ENCODE measurements at places on chromosomes 3 and 15.
A peak's percentile ranks its signal among the peaks of the same experiment; 100 is the strongest.

GRCh38 chr3:108133048-108133369, 42.2 kb upstream of the CD47 start:
- ATAC-seq, result 0 out of 3 replicates have a peak, but pooled peaks have one; percentile 7

DNA sequence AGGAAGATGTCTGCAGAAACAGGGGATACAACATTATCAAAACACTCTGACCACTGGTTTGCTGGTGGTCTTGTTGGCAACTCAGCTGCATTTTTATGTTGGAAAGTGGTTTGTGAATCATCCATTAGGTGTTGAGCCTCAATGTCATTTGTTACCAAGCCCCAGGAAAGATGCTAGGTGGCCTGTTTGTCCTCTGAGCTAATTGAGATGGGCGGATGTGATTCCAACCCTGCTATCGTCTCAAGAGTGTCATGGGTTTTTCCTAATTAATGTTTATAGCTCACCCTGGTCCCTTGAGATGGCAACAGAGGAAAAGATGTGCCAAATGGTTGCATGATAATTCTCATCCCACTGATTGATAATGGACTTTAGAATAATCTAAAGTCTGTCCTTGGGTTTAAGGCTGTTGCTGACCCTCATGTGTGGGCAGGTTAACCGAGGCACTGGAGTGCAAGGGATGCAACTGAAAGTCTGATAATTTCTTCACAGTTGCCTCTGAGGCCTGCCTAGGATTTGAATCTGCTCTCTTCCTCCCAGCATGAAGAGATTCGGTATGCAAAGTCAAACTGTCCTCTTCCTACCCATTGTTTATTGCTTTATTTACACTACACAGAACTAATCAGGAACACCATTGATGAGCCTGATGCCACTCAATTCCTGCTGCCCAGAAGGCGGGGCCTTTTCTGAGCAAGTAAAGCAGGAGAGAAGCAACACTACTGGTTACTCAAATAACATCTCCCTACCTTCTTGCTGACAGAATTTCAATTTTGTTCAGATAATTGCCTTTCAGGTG, 166.2 kb upstream of the TBC1D5 start:
- no peak for ATAC-seq

DNA sequence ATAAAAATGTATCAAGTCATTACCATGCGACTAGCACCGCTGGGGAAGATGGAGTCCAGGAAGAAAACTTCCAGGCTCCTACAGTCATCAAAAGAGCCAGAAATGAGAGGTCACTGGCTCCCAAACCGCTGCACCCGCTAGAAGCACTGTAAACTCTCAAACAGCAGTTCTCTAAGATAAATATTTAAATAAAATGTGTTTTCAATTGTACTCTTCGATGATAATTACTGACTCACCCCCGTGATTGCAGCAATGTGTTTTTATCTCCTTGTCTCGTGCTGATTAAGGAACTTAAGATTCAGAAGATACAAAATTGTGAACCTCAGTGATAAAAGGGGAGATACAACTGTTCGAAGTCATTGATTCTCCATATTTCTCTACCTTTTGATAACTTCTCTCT, 45.8 kb upstream of the FOXP1 start:
- ATAC-seq, result peak; percentile 40

DNA sequence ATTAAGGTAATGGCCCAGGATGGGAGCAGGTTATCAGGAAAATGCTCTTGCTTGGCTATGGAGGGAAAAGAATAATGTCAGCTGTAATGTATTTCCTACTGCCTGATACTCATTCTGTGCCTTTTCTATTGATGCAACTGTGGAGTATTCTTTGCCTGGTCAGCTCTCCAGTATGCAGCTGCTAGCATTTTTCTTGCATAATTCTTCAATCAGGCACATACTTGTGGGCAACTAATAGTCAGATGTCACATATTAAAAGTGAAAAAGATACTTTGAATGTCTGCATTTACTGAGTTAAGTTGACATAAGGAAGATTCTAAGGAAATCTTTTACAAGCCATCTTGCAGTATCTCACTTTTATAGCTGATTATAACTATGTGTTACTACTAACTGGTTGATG, 29.5 kb downstream of the CD80 start:
- peak; percentile 95 for ATAC-seq

GRCh38 chr3:62210011-62210410, 163.3 kb downstream of the FEZF2 start:
- no peak for ATAC-seq

- ATAC-seq, result no peak
Measured at GRCh38 chr3:5212628-5213573, 25.4 kb downstream of the EDEM1 start.

- ATAC-seq, result no peak
Measured at GRCh38 chr3:171356251-171356650, 104.0 kb downstream of the TNIK start.

DNA sequence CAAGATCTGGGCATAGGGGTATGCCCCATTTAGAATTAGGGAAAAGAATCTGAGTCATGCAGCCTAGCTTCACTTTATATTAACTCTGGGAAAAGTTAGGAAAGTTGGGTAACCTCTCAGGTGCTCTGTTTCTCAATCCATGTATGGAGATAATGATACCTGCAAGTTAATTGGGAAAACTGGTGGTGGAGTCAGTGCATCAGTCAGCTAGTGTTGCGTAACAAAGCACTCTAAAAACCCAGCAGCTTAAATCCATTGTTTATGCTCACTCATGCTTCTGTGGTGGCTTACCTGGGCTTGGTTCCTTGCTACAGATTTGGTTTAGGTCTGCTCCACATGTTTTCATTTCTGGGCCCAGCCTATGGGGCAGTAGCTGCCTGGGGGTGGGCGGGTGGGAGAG, 91.0 kb downstream of the SMAD3 start:
- ATAC-seq, result no peak

DNA sequence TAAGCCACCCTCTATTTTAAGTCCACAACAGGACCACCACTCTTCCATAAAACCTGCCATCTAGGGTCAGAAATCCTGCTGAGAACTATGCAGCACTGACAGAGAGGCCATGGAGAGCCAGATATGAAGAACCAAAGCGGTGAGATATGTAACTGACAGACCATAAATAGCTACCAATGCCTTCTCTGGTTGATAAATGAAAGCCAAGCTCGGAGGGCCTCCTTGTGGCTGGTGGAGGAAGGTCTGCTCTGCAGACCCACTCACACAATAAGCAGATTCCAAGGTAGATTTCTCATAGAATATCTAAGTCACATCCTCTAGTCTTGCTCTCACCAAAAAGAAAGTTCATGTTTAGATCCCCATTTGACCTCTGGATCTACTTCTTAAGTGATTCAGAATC, 38.9 kb downstream of the RYK start:
- ATAC-seq, result peak; percentile 93

GRCh38 chr3:5699811-5700210, 512.3 kb downstream of the EDEM1 start:
- ATAC-seq, result no peak

DNA sequence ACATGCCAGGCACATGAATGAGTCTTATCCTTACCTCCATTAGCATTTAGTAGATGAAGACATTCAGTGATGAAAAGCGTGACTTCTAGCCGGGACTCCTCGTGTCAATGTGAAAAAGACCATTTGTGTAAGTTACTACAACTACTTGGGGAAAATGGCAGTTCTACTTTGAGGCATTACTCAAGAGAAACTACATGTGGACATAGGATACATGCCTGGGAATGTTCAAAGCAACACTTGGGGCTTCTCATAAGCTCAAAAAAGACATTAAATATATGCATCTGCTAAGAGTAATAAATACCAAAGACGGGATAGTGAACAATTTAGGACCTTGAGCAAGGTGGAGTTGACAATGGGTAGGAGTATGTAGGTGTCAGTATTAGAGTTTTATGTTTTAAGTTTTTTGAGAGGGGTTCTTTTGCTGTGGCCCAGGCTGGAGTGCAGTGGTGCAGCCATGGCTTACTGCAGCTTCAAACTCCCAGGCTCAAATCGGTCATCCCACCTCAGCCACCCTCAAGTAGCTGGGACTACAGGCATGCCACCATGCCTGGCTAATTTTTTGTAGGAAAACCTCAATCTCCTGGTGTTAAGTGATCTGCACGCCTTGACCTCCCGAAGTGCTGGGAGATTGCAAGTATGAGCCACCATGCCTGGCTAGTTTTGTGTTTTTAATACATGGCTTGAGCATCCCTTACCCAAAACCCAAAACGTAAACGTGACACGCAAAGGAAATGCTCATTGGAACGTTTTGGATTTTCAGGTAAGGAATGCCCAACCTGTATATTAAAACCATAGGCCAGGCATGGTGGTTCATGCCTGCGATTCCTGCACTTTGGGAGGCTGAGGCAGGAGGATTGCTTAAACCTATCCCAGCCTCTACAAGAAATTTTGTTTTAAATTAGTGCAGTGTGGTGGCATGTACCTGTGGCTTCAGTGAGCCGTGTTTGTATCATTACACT, 3.9 kb downstream of the RPLP1 start:
- ATAC-seq, result no peak

DNA sequence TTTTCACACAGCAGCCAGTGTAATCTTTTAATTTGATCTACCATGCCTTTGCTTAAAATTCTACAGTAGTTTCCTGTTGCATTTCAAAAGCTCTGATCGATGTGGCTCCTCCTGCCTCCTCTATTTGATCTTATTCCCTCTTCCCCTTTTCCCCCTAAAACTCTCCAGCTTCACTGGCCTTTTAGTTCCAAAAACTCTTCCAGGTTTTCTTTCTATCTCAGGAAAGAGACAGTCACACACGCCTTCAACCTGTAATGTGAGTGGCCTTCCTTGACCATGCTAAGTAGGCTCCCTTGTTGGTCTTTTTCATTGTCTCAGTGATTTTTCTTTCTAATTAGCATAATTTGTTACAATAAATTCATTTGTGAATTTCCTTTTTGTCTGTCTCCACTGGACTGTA, 985 bp downstream of the TEX9 start:
- ATAC-seq, result peak; percentile 17

GRCh38 chr3:140898340-140899180, 43.1 kb upstream of the SLC25A36 start:
- ATAC-seq, result peak; percentile 88

DNA sequence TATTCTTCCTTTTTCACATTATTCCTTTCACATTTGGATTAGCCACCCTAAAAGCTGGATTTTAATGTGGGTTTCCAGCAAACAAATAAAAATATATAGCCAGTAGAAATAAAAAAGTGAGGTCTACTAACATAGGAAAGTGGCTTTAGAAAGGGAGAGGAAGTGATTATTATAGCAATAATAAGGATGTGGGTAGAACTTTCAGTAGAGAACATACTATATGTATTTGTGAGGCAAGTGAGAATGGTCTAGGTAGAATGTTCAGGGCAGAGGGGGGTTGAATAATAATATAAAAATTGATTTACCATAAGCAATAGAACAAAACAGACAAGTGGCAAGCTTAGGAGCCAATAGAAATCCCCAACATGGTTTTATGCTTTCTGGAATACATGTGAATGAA, 88.6 kb downstream of the NR1I2 start:
- ATAC-seq, result no peak

DNA sequence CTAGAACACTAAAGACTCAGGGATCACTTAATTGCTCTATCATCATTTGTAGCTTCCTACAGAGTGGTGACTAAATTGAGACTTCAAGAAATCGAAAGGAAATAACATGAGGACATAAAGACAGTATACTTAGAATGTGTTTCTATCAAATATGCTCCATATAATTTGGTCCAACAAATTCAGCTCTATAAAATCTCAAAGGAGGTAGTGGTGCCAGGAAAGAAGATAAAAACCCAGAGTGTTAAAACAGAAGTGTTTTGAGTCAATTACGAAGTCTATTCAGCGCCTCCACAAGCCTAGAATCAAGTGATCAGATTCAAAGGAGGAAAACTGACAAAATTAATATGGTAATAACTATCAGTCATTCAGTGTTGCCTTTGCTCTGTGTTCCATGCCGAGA, 22.9 kb downstream of the MAGI1 start:
- ATAC-seq, result no peak

DNA sequence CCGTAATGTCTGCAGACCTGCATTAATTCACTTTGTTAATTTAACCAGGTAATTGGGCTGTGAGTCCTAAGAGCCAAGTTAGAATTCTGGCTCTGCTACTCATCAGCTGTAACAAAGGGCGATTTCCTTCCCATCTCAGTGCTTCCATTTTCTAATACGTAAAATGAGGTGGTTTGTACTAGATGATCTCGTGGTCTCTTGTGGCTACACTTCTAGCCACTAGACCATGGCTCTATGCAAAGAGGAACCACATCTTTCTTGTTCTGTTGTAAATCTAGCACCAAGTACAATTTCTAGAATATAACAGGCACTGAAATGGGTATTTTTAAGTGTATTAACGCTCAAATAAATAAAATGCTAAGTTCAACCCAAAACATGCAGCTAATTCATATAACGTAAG, 174.4 kb upstream of the THBS1 start:
- no peak for ATAC-seq

DNA sequence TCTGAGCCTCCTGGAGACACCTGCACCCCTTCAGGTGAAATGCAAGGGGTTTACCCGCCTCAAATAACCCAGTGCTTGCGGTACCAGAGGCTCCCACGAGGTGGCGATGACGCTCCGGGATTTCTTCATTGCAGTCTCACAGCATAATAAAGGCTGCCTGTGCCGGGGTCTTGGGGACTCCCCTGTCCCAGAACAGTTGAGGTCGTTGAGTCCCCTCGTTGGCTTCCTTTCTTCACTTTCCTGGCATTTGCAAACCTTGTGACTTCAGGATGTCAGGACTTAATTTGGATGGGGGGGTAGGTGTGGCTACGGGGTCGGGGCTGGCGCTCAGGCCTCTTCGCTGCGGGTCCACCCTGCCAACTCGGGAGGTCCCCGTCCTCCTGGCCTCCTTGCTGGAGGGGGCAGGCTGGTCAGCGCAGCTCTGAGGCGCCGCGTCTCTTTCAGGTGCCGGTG, 1.3 kb downstream of the GNAT1 start:
- ATAC-seq, result peak; percentile 53

GRCh38 chr15:28068930-28069329, 30.2 kb downstream of the OCA2 start:
- no peak for ATAC-seq

- peak; percentile 85 for ATAC-seq
Measured at GRCh38 chr3:172622916-172623700, 87.8 kb downstream of the NCEH1 start.

GRCh38 chr3:84042399-84043106, 916.2 kb upstream of the CADM2 start:
- no peak for ATAC-seq

- ATAC-seq, result no peak
Measured at GRCh38 chr3:193630005-193630404, 37.0 kb downstream of the OPA1 start.

DNA sequence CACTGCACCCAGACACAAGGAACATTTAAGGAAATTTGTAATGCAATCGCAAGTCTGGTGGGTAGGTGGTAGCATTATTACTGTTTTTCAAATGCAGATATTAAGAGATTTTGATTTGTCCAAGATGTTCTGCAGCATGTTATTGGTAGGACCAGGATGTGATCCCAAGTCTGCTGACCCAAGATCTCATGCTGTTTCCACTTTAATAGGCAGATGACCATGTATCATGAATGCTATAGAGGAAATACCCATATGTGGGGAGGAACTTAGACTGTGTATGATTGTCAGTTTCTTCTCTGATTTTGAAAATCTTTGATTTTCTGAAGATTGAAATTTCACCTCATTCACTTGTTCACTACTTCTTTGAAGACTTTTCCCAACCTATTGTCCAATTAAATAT, 28.7 kb downstream of the ATP6V1A start:
- no peak for ATAC-seq

GRCh38 chr3:49745986-49746385, 22.2 kb upstream of the GMPPB start:
- no peak for ATAC-seq

GRCh38 chr3:9441501-9442221, 44.2 kb downstream of the SETD5 start:
- ATAC-seq, result no peak

Data from SK-N-SH treated with all-trans-retinoic acid at 6 μM for 48 hours (cell line).